GM23248 (cell line): ENCODE measurements at places on chromosomes 6 and 20. TPM values are rescaled to one million over a fixed set of nuclear protein-coding genes. Genes with fewer than 3 reads are reported as not detected.

F13A1 gene
- not detected in 2 replicates for total RNA-seq

FNDC11 gene
- 0.65 TPM in 1 of 2 replicates, not detected in the other for total RNA-seq

- no peak for DNase-seq
Measured at GRCh38 chr6:15121977-15122550, 123.8 kb upstream of the JARID2 start.

CRIP3 gene
- not detected in 2 replicates for total RNA-seq

DNA sequence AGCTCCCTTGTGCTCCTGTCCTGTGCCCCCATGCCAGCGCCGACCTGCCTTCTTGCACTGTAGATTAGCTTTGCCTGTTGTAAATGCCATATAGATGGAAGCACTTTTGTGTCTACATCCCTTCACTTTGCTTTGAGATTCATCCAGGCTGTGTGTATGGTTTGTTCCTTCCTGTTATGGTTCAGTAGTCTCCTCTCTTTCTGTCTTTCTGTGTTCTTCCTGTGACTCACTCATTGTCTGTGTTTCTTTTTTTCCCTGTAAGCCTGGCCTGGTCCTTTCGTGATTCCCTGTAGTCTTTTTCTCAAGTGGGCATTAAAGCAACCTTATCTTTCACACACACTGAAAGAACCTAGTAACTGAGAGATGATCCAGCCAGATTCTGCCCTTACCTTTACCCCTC lies 66.6 kb downstream of the JARID2 start:
- DNase-seq, result peak; percentile 49

GRCh38 chr20:62815066-62815991 lies 1.5 kb upstream of the COL9A3 start:
- peak; percentile 65 for DNase-seq

KIZ gene
- 24.5 and 35.9 TPM in 2 replicates for total RNA-seq

DNA sequence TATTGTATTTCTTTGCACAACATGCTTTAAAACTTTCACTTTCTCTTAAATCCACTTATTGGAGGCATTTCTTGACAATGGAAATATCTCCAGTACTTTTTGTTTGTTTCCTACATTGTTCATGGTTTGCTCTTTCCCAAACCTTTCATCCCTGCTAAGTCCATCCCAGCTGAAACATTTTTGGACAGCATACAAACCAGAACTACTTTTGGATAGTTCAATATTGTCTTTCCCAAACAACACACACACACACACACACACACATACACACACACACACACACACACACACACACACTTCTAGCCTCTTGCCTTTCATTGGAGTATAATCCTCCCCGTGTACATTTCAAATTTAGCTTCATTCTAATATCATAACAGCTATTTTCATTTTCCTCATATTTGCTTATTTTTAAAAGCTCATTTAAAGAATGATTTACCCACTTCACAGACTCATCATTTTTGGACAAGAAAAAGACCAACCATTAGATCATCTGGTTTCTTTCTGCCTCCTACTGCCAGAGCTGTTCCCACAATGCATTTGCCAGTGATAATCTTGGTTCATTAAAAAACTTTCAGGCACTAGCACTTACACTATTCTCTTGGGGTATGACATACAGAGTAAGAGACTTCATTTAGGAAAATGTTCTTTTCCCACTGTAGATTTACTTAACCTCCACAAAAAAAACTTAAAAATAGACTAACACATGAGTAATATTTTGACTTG lies 248.1 kb downstream of the CD109 start:
- peak; percentile 26 for DNase-seq

GRCh38 chr6:7905416-7905815 lies 5.2 kb downstream of the TXNDC5 start:
- DNase-seq, result peak; percentile 36

DNA sequence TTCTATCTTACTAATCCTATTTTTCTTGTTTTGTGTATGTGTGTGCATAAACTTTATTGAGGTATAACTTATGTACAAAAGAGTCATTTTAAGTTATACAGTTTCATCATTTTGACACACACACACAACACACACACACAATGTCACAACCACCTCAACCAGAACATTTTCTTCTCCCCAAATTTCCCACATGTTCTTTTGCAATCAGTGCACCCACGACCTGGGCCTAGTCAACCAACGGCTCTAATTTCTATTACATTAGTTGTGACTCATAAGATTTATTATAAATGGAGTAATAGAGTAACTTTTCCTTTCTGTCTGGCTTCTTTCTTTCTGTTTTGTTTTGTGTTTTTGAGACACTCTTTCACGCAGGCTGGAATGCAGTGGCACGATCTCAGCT lies 9.8 kb upstream of the POM121L2 start:
- DNase-seq, result no peak

DNA sequence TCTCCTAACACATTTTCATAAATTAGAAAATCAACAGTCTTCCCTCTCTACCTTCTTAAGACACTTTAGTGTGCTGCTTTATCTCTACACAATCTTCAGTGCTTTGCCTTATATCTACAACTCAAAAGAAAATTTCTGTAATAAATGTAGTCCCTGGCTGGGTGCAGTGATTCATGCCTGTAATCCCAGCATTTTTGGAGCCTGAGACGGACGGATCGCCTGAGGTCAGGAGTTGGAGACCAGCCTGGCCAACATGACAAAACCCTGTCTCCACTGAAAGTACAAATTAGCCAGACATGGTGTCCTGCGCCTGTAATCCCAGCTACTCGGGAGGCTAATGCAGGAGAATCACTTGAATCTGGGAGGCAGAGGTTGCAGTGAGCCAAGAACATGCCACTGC lies 9.7 kb upstream of the EDN1 start:
- DNase-seq, result peak; percentile 84

GRCh38 chr6:105001906-105002305 lies 45.0 kb downstream of the LIN28B start:
- DNase-seq, result no peak

DNA sequence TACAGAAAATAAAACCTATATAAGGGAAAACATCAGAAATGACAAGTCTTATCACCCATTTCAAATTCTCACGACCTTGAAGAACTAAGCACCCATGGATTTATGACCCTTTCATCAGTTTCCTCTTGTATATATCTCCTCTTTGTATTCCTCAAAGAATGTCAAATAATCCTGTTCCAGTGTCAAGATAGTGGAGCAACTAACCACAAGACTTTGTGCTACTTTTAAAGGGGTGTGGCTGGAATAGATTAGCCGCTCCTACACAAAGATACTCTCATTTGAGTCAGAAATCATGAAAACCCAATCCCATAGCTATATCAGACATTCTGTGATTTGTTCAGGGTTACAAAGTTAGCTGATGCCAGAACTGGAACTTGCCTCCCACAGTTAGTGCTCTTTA lies 6.6 kb downstream of the REPS1 start:
- DNase-seq, result no peak

SLC44A4 gene
- total RNA-seq, result not detected in 2 replicates

DNA sequence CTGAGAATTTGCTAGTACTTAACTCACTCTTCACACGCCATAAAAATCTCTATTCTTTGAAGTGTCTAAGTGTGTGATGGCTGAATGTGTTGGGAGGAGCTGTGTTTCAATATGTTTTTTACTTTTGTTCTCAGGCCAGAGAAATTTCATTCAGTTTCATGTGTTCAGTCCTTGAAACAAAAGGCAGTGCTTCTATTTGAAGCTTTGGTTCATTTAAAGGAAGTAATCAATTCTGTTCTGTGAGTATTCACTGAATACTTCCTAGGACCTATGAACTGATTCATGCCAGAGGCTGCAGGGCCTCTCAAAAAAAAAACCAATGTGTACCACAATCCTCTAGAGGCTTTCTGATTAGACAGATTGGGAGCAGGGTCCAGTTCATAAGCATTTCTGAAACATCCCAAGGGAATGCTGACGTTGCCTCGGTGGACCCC lies 12.4 kb upstream of the F13A1 start:
- no peak for DNase-seq

GSTA3 gene
- not detected in 2 replicates for total RNA-seq

DNA sequence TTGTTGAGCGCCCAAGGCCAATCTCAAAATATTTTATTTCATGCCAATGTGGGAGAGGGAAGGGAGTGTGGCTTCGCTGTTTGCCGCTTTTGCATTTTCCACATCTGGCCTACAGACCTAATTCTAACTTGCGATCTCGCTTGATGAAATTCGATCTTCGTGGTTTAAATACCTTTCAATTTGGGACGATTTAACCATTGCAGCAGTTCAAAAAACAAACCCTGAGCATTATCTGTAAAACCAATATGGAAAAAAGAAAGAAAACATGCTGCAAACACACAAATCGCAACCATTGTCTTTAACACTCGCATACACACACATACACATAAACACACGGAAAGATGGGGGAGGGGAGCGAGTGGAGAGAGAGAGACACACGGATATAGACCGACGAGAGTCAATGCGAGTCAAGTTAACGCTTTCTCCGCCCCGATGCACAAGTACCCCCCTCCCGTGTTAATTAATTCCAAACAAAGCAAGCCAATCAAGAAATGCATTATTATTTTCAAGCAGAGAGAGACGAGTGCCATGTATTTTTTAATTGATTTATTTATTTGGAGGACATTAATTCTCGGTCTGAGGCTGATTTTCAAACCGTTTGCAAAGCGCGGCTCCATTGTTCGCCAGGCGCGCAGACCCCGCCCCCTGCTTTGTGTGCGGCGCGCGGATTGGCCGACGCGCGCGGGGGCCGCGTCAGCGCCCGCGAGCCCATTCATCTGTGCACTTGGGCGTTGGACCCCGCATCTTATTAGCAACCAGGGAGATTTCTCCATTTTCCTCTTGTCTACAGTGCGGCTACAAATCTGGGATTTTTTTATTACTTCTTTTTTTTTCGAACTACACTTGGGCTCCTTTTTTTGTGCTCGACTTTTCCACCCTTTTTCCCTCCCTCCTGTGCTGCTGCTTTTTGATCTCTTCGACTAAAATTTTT lies at the start of gene MARCKS:
Gene MARCKS, plus strand, starts transcription at position 721 of the 931 bp plus-strand sequence. CDS start 401 bp downstream, outside the sequence.
- peak; percentile 98 for DNase-seq

DNA sequence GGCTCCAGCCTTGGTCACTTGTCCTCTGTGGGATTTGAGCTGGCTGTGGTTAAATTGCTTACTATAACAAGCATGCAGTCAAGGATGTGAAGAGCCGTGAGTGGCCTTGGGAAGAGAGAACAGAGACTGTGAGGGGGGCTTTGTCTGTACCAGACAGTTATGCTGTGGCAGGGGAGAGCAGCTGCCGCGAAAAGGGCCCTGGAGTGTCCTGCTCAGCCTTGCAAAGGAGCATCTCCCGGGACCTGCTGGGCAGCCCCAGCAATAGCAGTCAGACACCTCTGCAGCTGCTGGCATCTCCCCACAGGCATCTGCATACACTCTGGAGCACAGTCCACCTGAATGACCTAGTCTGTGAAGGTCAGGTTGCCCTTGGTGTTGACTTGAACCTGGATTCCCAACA lies 6.3 kb downstream of the EBF4 start:
- no peak for DNase-seq

DNA sequence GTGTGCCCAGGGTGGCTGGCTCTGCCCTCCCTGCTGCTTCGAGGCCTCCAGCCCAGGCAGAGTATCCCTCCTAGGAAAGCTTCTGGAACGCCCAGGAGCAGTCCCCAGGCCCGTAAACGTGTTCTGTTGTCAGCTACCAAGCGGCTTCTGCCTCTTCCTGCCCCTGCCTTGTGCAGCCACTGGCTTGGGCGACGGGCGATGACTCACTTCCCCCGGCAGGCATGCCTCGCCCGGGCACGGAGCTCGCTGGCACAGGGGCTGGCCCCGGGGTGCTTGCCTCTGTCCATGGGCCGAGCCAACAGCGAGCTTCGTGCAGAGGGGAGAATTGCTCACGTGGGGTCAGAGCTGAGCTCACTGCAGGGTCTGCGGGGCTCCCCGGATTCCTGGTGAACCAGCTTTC lies 86.7 kb upstream of the THBS2 start:
- DNase-seq, result peak; percentile 89

MTHFD1L gene
- 57.6 and 68.7 TPM in 2 replicates for total RNA-seq

MLN gene
- not detected in 2 replicates for total RNA-seq

MMP24OS gene
- total RNA-seq, result 26.8 and 30.0 TPM in 2 replicates

NUP153 gene
- 22.9 and 25.3 TPM in 2 replicates for total RNA-seq

CALHM5 gene
- total RNA-seq, result 8.2 and 9.8 TPM in 2 replicates

SLC22A2 gene
- total RNA-seq, result not detected in 2 replicates

RBPJL gene
- not detected in 2 replicates for total RNA-seq

GRCh38 chr6:28401172-28401571 lies 1.6 kb upstream of the ZSCAN12 start:
- DNase-seq, result peak; percentile 41

DNA sequence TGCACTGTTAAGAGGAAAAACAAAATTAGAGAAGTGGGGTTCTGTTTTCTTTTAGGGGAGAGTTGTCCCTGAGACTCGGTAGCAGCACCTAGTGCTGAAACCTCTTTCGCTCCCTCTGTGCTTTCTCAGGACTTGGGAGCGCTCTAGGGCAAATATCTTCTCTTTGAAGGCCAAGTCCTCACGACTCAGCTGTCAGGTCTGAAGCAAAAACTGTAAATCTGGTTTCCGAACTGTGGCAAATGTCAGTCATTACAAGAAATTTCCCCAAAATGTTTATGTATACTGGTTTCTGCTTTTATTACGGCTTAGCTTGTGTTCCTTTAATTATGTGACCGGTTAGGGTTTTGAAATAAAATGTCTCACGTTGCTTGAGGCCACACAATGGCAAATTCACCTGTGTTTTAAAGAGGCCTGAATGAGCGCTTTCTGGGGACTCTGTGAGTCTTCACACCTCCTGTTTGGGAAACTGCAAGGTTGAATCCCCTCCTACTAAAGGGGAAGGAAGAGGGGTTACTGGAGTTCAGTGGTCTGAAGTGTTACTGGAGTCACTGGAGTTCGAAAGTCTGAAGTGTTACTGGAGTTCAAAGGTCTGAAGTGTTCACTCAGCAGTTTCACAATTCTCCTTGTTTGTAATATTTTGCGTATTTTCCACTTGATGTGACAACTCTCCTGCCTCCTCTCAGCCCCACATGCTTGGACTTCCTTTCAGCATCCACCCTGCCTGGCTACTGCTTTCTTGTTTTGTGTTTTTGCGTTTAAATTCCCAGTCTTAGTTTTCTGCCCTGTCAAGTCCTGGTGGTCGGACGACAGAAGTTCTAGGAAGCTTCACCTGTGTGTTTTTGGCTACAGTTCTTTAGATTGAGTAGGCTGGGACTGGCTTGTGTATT lies 1.6 kb downstream of the SMPDL3A start:
- peak; percentile 30 for DNase-seq

- DNase-seq, result peak; percentile 2
Measured at GRCh38 chr20:61044499-61044898, 207.6 kb upstream of the CDH4 start.

- DNase-seq, result no peak
Measured at GRCh38 chr20:38900606-38901005, 25.6 kb upstream of the FAM83D start.

FIG4 gene
- total RNA-seq, result 7.2 and 11.5 TPM in 2 replicates
